ENCODE measurements at places on chromosomes 3 and 15.

GRCh38 chr15:91319371-91320059 lies 219.5 kb downstream of the SV2B start:
- DNase-seq: no peak

- DNase-seq: no peak
These were observed 45.3 kb upstream of the ATP2B2 start for GRCh38 chr3:10550705-10551104.

- DNase-seq: peak; percentile 53
These were observed 46.8 kb downstream of the MYO5A start for GRCh38 chr15:52481915-52482314.

GRCh38 chr3:183308751-183309150 lies 55.7 kb downstream of the B3GNT5 start:
- DNase-seq: no peak

DNA sequence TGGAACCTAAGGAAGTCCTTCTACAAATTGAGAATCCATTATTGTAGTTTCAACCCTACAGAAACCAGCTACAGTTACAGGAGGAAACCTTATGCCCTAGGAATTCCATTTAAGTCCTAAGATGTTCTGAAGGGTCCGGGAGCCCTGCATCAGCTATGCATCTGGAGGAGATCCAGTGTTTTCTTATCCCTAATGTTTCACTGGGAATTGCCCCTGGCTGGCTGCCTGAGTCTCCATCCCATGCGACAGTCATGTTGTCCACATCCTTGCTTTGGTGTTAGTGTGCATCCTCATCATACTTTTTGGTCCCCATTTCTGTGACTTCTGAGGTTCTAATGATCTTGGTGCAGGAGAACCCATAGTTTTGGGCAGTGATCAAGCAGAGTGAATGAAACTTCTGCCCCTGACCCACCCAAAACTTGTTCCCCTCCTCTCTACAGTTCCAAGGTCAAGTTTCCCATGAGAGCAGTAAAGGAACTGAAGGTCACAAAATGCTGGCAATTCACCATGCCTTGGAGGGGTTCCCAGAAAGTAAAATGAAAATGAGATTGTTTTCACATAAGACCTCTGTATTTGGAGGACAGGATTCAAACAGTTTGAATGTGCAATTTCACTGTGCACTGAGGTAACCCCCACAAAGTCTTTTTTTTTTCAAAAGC lies 121.9 kb upstream of the PHLDB2 start:
- no peak for DNase-seq

DNA sequence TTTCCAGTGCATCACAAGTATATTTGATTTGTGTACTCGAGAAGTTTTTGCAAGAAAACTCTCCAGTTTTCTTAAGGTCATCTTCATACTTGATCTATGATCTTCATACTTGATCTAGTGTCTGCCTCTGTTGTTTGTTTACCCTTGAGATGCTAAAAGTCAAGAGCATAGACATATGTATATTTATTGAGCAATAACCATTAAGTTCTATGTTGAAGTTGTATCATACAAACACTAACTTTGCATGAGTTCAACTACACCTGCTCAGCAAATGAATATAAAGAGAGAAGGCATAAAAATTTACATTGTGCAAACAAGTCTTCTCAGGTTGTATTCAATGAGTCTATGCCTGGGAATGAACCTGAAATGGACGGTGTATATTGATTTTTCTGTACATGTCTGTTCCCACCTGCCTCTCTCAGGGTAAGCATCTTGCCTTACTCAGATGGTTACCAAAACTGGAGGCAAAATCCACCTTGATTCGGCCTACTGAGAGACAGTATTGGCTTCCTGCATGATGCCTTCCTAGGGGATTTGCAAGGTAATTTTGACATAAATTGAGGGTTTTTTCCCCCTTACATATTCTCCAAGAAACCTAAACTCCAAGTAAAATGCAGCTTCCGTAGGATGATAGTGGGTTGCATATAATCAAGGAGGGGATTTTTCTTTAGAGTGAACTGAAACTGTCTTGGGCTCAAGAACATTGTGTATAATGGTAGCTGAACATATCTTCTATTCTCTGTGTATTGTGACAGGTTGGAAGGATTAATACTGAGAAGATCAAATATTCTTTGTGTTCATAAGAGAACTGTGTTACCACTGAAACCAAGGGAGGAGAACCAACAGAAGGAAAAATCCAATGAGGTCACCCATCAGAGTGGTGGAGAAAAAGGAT lies 110.4 kb downstream of the FILIP1L start:
- DNase-seq: no peak

GRCh38 chr15:63191895-63192618 lies 2.7 kb downstream of the RAB8B start:
- DNase-seq: peak; percentile 59

- no peak for DNase-seq
These were observed 78.6 kb downstream of the MAGI1 start for GRCh38 chr3:65960087-65960486.

GRCh38 chr3:35335703-35336102 lies 303.6 kb upstream of the ARPP21 start:
- DNase-seq: no peak

DNA sequence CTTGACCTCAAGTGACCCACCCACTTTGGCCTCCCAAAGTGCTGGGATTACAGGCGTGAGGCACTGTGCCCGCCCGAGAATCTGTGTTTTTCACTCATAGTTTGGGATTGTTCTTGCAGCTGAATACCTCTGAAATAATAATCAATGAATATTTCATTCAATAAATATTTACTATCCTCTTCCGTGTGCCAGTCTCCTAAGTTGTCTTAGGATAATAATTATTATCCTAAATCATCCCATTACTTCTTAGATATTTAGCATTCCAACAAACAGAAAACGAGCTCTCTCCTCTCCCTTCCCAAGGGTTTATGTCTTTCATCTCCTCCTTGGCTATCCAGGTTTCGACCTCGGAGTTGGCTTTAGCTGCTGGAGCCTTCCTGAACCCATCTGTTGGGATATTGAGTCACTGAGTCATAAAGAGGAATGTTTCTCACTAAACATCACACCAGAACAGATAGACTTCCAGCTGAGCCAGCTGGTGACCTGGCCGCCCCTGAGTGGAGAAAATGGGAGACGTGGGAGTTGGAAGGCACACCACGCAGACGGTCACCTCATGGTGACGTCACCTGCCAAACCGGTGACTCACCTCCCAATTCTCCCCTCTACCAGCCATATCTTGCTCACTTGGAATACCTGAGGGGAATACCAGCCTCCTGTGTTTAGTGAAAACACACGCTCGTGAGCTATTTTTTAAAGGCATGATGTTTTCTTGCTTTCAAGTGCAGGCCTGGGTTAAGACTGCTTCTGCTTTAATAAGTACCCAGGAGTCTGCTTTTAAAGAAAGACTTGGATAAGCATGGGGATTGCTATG lies 43.9 kb downstream of the BHLHE40 start:
- no peak for DNase-seq

GRCh38 chr3:1380926-1381646 lies 288.3 kb downstream of the CNTN6 start:
- DNase-seq: no peak

DNA sequence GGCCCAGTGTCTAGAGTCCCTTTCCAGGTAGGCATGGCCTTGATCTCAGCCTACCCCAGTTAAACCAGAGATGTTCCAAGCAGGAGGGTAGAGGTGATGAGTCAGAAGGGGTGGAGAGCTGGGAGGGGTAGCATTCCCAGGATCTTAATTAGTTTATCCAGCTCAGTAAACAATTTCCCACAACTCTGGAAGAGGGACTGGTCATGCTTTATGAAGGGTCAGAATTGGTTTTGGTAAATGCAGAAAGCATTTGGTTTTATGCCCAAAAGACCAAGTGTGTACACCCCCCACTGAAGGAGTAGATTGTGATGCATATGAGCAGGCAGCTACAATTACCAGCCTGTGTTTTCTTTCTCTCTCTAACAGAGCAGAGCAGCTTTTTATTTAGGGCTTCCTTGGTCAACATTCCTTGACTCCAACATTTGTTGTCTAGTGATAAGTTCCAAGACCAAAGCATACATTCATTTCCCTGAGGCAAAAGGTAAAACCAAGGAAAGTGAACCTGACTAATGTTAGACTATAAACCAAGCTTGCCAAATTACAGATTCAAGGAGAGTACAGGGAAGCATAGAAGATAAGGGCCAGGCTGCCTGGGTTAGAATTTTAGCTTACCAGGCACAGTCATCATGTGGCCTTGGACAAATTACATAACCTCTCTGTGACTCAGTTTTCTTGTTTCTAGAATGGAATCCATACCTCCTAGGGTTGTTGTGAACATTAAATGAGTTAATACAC lies 17.6 kb downstream of the EXOSC7 start:
- DNase-seq: no peak

- no peak for DNase-seq
These were observed 136.9 kb upstream of the PFN2 start for GRCh38 chr3:150107429-150108175.

GRCh38 chr3:16289144-16289889 lies 24.3 kb downstream of the OXNAD1 start:
- DNase-seq: no peak

GRCh38 chr3:160319322-160319721 lies 79.7 kb downstream of the IFT80 start:
- no peak for DNase-seq

DNA sequence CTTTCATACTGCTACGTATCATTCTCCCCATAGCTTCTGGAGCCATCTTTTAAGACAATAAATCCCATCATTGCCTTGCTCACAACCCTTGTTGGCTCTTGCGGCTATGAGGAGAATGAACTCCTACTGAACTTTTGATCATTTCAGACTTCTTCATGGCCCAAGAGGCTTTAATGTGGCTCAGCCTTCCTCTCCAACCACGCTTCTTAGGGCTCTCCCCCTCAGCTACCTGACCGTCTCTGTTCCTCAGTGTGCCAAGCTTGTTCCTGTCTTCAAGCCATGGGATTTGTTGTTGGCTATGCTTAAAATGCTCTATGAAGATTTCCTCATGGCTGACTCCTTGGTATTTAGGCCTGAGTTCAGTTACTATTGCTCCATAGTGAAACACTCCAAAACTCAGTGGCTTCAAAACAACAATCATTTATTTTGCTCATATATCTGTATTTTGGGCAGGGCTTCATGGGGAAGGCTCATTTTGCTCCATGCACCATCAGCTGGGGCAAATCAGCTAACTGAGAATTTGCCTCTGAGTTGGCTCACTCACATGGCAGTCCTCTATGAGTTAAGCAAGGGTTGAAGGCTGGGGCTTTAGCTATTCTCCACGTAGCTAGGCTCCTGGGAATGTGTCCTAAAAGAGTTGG lies 47.5 kb downstream of the FOXL2 start:
- DNase-seq: no peak

DNA sequence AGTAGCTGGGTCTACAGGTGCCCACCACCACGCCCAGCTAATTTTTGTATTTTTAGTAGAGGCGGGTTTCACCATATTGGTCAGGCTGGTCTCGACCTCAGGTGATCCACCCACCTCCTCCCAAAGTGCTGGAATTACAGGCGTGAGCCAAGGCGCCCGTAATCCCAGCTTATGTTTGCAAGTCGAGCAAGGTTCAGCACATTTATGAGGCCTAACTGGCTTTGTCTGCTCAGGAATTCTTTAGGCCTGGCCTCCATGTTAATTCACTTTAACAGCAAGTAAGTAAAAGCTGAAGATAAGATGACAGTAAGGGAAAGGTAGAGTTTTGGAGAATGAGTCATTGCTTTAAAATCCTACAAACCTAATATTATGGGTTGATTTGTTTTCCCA lies 24.6 kb downstream of the SIDT1 start:
- DNase-seq: no peak

- DNase-seq: no peak
These were observed 38.8 kb downstream of the LMCD1 start for GRCh38 chr3:8540456-8540855.

GRCh38 chr3:22920006-22920405 lies 283.1 kb upstream of the UBE2E2 start:
- DNase-seq: no peak

- no peak for DNase-seq
These were observed 17.7 kb upstream of the NR2F2 start for GRCh38 chr15:96312641-96313335.

All from T-helper 22 cell (primary cell).